Activated CD8-positive, alpha-beta memory T cell treated with anti-CD3 and anti-CD28 coated beads for 1 hour (primary cell): ENCODE measurements at places on chromosomes 5 and 9.

- DNase-seq, result no peak
Measured at GRCh38 chr5:62306323-62306895, 403 bp downstream of the KIF2A start.

- DNase-seq, result no peak
Measured at GRCh38 chr5:75481024-75481423, 30.4 kb downstream of the CERT1 start.

- no peak for DNase-seq
Measured at GRCh38 chr5:131637694-131638093, 2.7 kb upstream of the RAPGEF6 start.

GRCh38 chr5:35337340-35338156 lies 107.3 kb upstream of the PRLR start:
- DNase-seq, result no peak

DNA sequence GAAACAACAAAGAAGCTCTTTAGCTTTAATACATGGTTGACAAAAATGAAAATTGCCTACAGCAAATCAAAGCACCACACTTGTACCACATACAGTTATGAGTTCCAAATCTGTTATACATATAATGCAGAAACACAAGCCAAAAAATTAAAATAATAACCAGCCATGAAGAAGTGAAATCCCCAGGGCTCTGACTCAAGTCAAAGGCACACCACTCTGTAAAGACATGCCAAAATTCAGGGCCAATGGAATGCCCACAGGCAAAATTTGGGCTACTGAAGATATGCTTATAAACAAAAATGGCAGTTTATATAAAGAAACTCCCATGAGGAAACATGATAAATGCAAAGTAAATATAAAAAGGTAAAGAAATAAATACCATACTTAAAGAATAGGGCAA lies 29.0 kb downstream of the THBS4 start:
- DNase-seq, result no peak

- no peak for DNase-seq
Measured at GRCh38 chr9:113219969-113220368, 1.1 kb downstream of the FKBP15 start.

DNA sequence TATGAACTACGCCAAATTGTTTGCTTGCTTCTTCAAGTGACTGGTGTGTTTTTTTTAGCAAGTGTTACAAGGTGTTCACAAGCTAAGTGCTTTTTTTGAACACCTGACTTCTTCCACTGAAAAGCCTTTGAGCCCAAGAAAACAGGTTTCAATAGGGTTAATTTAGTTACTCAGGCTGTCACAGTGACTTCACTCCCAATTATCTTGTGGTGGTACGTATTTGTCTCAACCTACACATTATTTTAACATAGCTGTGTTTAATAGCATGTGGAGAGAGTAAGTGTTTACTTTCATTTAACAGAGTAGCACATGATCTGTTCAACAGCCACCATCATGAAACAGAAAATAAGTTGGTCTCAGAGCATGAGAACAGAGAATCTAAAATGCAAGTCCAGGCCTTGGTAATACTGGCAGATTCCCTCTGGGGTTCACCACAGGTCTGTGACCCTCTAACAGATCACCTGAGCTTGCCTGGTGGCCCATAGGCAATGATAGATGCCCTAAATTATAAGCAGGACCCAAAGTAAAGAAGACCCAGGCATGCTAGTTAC lies 267.7 kb upstream of the SMARCA2 start:
- no peak for DNase-seq

DNA sequence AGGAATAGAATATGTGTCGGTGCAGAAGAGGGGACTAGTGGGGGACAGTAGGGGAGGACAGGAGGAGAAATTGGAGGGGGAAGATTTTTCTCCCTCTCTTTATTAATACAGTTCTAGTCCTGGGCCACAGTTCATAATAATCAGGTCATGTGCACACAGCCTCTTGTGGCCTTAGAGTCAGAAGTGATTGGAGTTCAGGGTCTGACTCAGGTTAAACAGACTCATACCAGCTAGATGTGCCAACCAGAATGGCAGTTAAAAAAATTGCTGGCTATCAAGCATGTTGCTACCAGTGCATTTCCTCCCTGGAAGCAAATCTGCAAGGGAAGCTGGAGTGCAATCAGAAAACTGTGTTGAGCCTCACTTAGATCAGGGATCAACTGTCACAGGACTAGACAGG lies 132.7 kb upstream of the MAP1B start:
- DNase-seq, result no peak

GRCh38 chr9:135245482-135246247 lies 158.2 kb downstream of the OLFM1 start:
- no peak for DNase-seq

- no peak for DNase-seq
Measured at GRCh38 chr5:175235251-175235960, 208.6 kb downstream of the DRD1 start.
